ENCODE measurements at places on chromosomes 7 and 10.

GRCh38 chr7:20233362-20233761 lies 16.2 kb upstream of the MACC1 start:
- DNase-seq = no peak

- DNase-seq = peak; percentile 31
These were observed 92.1 kb upstream of the SAMD8 start for GRCh38 chr10:75019370-75019769.

DNA sequence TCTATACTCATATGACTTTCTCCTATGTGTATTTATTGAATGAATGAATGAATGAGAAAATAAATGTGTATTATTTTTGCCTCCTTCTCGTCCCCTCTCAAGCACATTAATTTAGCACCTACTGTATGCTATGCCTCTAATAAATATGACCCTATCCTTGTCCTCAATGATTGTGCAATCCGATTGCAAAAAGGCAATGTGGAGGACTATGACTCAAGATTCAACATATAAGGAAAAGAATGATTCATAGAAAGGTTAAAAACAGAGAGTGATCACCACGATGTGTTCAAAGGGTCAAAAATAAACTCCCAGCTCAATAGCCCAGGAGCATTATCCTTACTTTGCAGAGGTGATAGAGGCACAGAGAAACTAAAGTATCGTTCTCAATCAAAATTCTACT lies 322.8 kb upstream of the SORCS1 start:
- no peak for DNase-seq

GRCh38 chr7:141442781-141443180 lies 108.4 kb upstream of the AGK start:
- no peak for DNase-seq

DNA sequence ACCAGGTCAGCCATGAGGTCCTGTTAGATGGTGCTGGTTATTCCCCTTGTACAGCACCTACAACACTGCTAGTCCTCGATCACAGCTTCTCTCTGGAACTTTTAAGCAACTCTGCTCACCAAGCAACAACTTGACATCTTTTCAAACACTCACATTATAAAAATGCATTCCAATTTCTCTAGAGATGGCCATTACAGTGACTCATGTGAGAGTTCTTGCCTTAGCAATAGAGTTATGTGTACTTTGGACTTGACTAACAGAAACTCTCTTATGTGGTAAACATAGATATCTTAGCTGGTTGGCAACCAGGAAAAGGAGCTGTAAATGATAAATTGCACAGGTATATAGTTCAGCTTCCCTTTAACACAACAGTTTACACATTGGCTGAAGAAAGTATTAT lies 122.2 kb downstream of the PDE1C start:
- DNase-seq = peak; percentile 89

DNA sequence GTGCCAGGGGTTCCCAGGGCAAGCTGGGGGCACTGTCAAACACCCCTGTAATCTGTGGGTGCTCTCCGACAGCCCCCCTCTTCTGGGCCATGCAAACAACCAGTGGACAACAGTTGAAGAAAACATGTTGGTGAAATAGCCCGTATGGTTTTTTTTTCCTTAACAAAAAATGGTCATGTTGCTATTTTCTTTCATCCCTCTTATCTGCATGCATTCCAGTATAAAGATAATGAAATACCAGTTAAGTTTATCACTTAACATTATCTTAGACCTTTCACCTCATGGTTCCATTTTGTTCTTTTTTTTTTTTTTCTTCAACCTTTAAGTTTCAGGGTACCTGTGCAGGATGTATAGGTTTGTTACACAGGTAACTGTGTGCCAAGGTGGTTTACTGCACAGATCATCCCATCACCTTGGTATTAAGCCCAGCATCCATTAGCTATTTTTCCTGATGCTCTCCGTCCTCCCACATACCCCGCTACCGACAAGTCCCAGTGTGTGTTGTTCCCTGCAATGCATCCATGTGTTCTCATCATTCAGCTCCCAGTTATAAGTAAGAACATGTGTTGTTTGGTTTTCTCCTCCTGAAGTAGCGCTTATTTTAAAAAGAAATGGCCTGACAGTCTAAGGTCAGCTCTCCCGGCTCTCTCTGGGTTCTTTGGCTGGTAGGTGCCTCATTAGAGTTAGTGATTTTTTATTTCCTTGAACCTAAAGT lies 110.1 kb downstream of the NRP1 start:
- no peak for DNase-seq

DNA sequence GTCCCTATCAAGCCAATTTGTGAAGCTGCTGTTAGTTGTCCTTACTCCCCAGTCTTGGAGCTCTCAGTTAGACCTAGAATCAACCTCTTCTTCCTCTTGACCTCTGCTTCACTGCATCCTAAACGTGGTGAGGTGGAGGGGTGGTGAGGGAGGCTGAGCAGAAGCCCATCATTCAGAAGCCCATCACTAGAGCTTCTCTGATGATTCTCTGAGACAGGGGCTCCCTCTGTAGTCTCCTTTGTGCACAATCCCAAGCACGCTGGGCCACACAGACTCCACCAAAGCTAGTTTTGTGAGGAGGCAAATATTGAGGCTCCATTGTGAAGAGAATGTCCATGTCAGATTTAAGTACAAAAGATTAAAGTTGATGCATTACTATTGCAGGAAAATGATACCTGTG lies 163.8 kb upstream of the PRSS1 start:
- no peak for DNase-seq

GRCh38 chr7:47358944-47359588 lies 222.8 kb downstream of the TNS3 start:
- DNase-seq = no peak

- no peak for DNase-seq
These were observed 126.9 kb upstream of the BTBD16 start for GRCh38 chr10:122144199-122144598.

- DNase-seq = no peak
These were observed 2.7 kb downstream of the VGF start for GRCh38 chr7:101162551-101163278.
